Stimulated activated CD8-positive, alpha-beta memory T cell treated with anti-CD3 and anti-CD28 coated beads, Interleukin-7, amount 100 ng/mL, for 48 hours (primary cell): ENCODE measurements at places on chromosomes 16 and 17.

GRCh38 chr17:34257299-34257985 is 2.4 kb downstream of the CCL2 start:
- no peak for DNase-seq

DNA sequence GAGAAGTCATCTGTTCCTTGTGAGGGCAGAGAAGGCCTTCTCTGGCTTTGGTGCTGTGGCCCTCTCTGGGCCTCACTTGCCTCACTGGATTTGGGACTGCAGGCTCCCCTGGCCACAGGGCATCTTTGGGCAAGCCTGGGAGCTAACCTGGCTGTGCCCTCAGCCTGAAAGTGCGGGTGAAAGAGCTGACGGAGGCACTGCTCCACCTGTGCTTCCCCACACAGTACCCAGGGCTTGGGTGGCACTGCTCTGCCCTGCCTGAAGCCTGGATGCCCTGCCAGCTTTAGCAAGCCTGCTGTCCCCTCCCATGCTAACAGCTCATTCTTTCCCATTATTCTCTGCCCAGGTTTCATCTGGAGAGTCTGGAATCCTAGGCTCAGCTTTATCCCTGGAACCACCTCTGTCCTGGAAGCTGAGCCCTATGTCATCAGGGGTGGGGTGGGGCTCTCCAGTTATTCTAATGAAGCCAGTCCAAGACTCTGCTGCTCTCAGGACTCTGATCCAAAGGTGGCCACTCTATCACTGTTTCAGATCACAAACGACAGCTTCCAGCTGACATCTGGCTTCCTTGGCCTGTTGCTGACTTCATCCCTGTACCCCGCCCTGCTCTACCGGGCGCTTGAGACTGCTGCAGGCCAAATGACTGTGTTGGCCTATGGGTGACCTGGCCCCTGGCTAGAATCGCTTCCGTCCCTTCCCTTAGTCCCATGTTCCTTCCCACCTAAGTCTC is 29.3 kb downstream of the HIC1 start:
- no peak for DNase-seq

DNA sequence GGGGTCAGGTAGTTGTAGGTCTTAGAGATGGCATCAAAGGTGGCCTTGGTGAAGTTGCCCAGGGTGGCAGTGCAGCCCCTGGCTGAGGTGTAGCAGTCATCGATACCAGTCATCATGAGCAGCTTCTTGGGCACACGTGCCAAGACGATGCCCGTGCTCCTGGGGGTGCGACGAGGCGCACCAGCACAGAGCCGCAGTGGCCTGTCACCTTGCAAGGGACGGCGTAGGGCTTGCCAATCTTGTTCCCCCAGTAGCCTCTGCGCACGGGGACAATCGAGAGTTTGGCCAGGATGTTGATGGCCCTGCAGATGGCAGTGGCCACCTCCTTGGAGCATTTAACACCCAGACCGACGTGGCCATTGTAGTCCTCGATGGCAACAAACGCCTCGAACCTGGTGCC is 29.8 kb downstream of the CDC27 start:
- DNase-seq = no peak

- no peak for DNase-seq
Observed at GRCh38 chr16:20363191-20363590, 10.7 kb upstream of the UMOD start.

DNA sequence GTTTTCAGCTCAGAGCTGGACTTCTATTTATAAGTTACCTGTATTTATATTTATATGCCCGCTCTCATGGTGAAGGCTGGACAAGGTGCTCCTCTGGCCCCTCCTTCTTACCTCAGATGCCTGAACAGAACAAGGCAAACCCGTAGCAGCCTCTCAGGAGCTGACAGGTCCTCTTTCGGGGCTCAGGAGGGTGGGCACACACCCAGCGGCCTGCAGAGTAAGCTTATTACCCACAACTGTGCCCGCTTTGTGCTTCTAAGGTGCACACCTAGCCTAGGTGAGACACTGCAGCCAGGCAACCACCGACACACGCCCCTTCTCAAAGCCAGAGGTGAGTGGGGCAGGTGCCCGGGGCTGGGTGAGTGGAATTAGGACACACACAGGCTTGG is 5.3 kb downstream of the NKIRAS2 start:
- no peak for DNase-seq

- no peak for DNase-seq
Observed at GRCh38 chr16:57612494-57612893, 15.9 kb upstream of the ADGRG1 start.

DNA sequence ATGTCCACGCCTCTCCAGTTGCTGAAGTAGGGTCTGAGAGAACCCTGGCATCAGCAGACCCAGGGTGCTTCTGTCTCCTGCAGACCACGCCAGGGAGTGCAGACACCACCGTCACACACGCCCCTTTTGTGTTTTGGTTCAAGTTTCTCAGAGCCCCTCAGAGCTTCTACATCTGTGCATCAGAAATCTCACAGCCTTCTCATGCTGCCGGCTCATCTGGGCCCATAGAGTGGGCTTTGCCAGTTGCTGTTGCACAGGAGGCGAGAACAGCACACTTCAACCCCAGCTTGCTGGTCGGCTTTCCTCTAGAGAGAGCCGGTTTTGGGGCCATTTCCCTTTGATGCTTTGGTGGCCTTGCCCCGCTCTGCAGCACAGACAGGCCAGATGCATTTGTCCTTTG is 60.9 kb downstream of the PDPK1 start:
- DNase-seq = no peak

- no peak for DNase-seq
Observed at GRCh38 chr16:12798846-12799245, 4.8 kb downstream of the CPPED1 start.

GRCh38 chr16:88318521-88318920 is 64.2 kb upstream of the ZNF469 start:
- no peak for DNase-seq

DNA sequence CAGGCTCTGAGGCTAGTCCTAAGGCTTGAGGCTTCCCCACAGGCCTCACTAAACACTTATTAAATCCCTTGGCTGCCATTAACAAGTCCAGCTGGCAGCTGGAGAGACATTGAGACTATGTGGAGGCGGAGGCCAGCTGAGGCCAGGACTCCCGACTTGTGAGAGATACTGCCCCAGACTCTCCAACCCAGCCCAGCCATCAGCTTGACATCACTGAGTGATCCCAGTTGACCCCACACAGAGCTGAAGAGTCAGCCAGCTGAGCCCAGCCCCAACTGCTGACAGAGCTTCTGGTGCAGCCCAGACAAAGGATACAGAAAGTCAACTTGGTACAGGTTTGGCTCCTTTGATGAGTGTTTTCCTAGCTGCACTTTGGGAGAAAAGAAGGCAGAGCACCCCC is 343.1 kb downstream of the C16orf95 start:
- DNase-seq = no peak

- DNase-seq = no peak
Observed at GRCh38 chr17:17087424-17088015, 45.3 kb downstream of the MPRIP start.

DNA sequence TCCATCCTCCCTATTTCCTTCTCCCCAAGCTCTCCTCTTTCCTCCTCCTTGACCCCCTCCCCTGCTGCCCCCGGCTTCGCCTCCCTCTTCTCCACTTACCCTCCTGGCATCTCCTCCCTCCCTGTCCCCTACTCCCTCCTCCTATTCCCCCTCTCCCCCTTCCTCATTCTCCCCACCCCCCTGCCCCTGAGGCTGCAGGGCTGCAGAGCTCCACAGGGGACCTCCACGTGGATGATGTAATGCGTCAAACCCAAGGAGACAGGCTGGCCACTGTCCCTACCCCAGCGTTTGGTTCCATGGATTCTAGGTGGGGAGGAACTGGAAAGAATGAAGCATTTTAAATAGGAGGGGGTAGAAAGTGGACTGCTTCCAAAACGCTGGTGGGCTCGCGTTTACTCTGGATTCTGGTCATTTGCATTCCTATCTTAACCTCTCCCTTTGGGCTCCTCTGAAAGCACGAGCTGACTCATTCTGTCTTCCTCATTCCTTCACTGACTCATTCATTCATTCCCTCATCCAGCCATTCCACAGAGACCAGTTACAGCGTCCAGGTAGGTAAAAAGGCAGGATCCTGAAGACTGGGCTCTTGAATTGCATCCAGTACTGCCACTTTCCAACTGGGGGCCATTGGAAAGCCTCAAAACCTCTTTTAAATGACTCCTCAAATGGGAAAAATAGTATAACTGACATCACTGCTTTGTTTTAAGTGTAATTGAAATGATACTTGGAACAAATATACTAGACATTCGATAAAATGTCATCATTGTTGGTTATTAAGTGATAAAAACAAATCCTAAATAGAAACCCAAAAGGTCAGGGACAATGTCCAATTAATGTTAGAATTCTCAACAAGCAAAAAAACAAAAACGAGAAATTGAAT is 943 bp upstream of the COTL1 start:
- no peak for DNase-seq

- DNase-seq = no peak
Observed at GRCh38 chr16:87321336-87322107, 4.3 kb upstream of the C16orf95 start.

GRCh38 chr16:14490235-14490634 is 139.8 kb downstream of the PARN start:
- no peak for DNase-seq

DNA sequence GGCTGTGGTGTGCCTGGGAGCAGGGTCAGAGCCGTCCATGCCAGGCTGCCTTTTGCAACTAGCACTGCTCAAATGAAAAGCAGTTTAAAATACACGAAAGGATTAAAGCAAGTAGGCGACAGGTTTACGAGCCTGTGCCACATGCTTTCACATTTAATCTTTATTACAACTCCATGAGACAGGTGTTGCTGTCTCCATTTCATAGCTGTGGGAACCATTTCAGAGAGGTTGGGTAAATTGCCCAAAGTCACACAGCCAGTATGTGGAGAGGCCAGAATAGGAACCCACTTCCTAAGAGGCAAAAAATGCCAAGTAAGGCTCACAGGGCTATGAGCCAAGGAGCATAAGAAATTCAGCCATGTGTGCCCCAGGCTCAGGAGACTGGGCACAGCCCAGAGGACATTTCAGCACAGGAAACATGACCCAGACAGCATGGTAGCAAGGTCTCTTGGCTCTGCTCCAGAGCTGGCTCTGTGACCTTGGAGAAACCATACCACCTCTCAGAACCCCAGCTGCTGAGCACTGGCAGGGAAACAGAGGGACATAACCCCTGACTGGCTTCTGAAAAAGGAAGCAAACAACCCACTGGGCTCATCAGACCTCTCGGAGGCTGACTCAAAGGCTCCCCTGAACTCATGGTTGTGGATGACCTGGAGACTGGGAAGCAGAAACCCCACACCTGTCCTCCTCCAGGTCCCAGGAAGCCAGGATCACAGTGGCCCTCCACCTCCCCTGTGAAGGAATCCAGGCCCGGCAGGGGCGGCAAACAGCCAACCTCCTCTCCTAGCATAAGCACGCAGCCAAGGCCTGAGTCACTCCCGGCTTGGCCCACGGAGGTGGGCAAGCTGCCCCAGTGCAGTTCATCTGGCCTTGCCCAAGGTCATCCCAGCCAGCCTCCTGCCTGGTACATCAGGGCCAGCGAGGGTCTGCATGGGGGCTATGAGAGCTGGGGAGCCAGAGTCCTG is 40.3 kb upstream of the MRPS23 start:
- DNase-seq = no peak

GRCh38 chr17:855569-855968 is 73.4 kb downstream of the MRM3 start:
- DNase-seq = no peak

- DNase-seq = no peak
Observed at GRCh38 chr16:27347930-27348685, 34.3 kb downstream of the IL4R start.
